A549 treated with RU486 at 1 μM for 4 hours (cell line): ENCODE measurements at places on chromosomes 2 and 18. TPM values are rescaled to one million over a fixed set of nuclear protein-coding genes. Genes with fewer than 3 reads are reported as not detected.

Gene ZNF532
- 19.3 to 22.8 TPM (median 21.8 TPM) in 5 replicates for total RNA-seq

Gene NCOA1
- 8.4 to 10.0 TPM (median 9.2 TPM) in 5 replicates for total RNA-seq

Gene TLX2
- total RNA-seq, result 0.22 to 0.45 TPM (median 0.34 TPM) in 5 replicates

Gene TMEM169
- 0.32 to 0.47 TPM (median 0.38 TPM) in 5 replicates for total RNA-seq

Gene B4GALT6
- 2.2 to 9.3 TPM (median 7.3 TPM) in 5 replicates for total RNA-seq

Gene PIEZO2
- total RNA-seq, result 0.50 to 0.71 TPM (median 0.70 TPM) in 5 replicates

Gene C2orf66
- 0.07 to 0.19 TPM (median 0.13 TPM) in 3 of 5 replicates, not detected in the others for total RNA-seq

Gene SERPINB11
- total RNA-seq, result 0.22 TPM in 1 of 5 replicates, not detected in the others

Gene MOB4
- total RNA-seq, result 7.3 to 38.8 TPM (median 28.8 TPM) in 5 replicates

Gene FLACC1
- total RNA-seq, result 0.20 to 0.32 TPM in 2 of 5 replicates, not detected in the others

Gene RAMP1
- total RNA-seq, result not detected in 5 replicates

Gene AGXT
- not detected in 5 replicates for total RNA-seq

Gene MBD5
- total RNA-seq, result 3.5 to 7.5 TPM (median 5.3 TPM) in 5 replicates

Gene GCG
- total RNA-seq, result not detected in 5 replicates

Gene GPR75
- total RNA-seq, result 1.5 to 1.6 TPM (median 1.6 TPM) in 5 replicates

Gene CROCC2
- not detected in 5 replicates for total RNA-seq

Gene CCDC148
- 0.27 to 0.50 TPM (median 0.37 TPM) in 5 replicates for total RNA-seq

Gene CD302
- 0.89 to 2.5 TPM (median 2.2 TPM) in 5 replicates for total RNA-seq

Gene POTEF
- total RNA-seq, result 0.03 TPM in 1 of 5 replicates, not detected in the others

Gene TMEM247
- not detected in 5 replicates for total RNA-seq

Gene FHOD3
- total RNA-seq, result 2.9 to 3.7 TPM (median 3.1 TPM) in 5 replicates

Gene VWC2L
- not detected in 5 replicates for total RNA-seq

Gene ACADL
- 0.09 to 0.18 TPM in 2 of 5 replicates, not detected in the others for total RNA-seq

Gene BZW1
- 407 to 658 TPM (median 417 TPM) in 5 replicates for total RNA-seq

Gene KHK
- 6.9 to 9.7 TPM (median 8.9 TPM) in 5 replicates for total RNA-seq

Gene ZFP36L2
- 19.9 to 31.5 TPM (median 29.1 TPM) in 5 replicates for total RNA-seq

Gene STARD6
- not detected in 5 replicates for total RNA-seq

Gene SNED1
- total RNA-seq, result 0.30 to 1.1 TPM (median 0.53 TPM) in 5 replicates

Gene ANKRD29
- 9.3 to 13.5 TPM (median 13.3 TPM) in 5 replicates for total RNA-seq

Gene NXPH2
- not detected in 5 replicates for total RNA-seq

Gene ERFE
- total RNA-seq, result 6.1 to 10.0 TPM (median 8.4 TPM) in 5 replicates

Gene RGPD3
- 0.07 to 0.19 TPM (median 0.10 TPM) in 5 replicates for total RNA-seq

Gene CPO
- total RNA-seq, result not detected in 5 replicates

Gene CABYR
- 10.6 to 18.7 TPM (median 12.3 TPM) in 5 replicates for total RNA-seq

Gene CHRND
- total RNA-seq, result not detected in 5 replicates

Gene PFN4
- total RNA-seq, result 0.67 to 1.5 TPM (median 1.4 TPM) in 5 replicates

Gene DPP4
- 0.30 to 0.71 TPM (median 0.62 TPM) in 5 replicates for total RNA-seq
